ENCODE measurements at places on chromosomes 3 and 15. TPM values are rescaled to one million over a fixed set of nuclear protein-coding genes. Genes with fewer than 3 reads are reported as not detected.

The CMTM6 gene
- total RNA-seq, result 43.4 TPM

The STRIT1 gene
- not detected for total RNA-seq

The ZNF80 gene
- total RNA-seq, result not detected

The HRG gene
- not detected for total RNA-seq

The KCNMB3 gene
- 1.7 TPM for total RNA-seq

The GOLGA6B gene
- total RNA-seq, result 0.06 TPM

The CACNA2D3 gene
- 0.16 TPM for total RNA-seq

The LIPC gene
- 0.17 TPM for total RNA-seq

The ISLR gene
- total RNA-seq, result 0.50 TPM

The PROK2 gene
- total RNA-seq, result not detected

The MAN2A2 gene
- total RNA-seq, result 20.9 TPM

The C3orf85 gene
- total RNA-seq, result not detected

The ITGA11 gene
- 7.5 TPM for total RNA-seq

The TEX264 gene
- total RNA-seq, result 69.3 TPM

The GAP43 gene
- 0.15 TPM for total RNA-seq

The ZNF639 gene
- 20.6 TPM for total RNA-seq

The AADAC gene
- 12.2 TPM for total RNA-seq

The CCR8 gene
- total RNA-seq, result not detected

The SPRED1 gene
- 9.6 TPM for total RNA-seq

The SERINC4 gene
- 0.08 TPM for total RNA-seq

The RTP3 gene
- total RNA-seq, result not detected

The ITIH4 gene
- total RNA-seq, result 0.44 TPM

The PPM1L gene
- total RNA-seq, result 0.91 TPM

The POU1F1 gene
- total RNA-seq, result not detected

The HYAL1 gene
- total RNA-seq, result 0.43 TPM

The TBC1D2B gene
- total RNA-seq, result 14.3 TPM

The SLC28A1 gene
- total RNA-seq, result 0.03 TPM

The EAF2 gene
- total RNA-seq, result 1.6 TPM
